GDM1 (cell line): ENCODE measurements at places on chromosomes 2 and 18.

DNA sequence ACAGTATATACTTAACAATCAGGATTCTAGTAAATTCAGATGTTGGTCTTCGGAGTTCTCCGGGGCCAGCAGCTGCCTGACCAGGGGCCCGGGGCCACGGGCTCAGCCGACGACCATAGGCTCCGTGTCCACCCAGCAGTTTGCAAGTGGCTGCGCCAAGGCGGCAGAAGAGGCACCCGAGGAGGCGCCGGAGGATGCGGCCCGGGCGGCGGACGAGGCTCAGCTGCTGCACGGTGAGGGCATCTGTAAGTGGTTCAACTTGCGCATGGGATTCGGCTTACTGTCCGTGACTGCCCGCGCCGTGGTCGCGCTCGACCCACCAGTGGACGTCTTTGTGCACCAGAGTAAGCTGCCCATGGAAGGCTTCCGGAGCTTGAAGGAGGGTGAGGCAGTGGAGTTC, 136.3 kb downstream of the NUP35 start:
- DNase-seq, result no peak

DNA sequence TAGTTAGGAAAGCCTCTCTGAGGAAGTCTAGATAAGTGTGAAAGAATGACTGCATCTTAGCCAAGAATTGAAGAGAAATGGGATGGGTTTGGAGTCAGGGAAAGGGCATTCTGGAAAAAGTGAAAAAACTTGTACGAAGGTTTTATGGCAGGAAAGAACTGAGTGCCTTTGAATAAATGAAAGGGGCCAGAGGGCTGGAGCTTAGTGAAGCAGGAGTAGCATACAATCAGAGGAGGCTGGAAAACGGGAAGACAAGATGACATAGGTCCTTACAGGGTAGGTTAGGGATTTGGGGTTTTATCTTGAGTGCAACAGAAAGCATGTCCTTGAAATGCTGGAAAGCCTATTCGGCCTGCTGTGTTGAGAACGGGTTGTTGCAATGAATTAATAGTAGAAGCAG, 152.6 kb upstream of the RND3 start:
- DNase-seq, result no peak

DNA sequence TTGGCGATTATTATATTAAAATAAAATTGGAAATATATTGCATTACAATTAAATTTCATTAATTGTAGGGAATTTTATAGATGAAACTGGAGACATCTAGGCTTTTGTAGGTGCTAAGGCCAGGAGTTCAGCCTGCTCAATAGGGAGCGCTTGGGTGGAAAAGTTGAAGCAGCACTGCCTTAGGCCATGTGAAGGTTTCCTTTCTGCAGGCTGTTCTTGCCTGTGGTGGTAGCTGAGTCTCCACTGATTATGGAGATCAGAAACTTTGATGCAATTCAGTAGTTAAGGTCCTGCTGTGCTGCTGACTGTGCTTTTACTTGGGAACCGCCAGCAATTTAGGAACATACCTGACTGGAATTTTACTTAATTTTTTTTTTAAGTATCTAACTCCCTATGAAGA, 179.9 kb upstream of the BOD1L2 start:
- DNase-seq, result no peak

- peak; percentile 73 for DNase-seq
These were observed 30.5 kb upstream of the SNORC start for GRCh38 chr2:232839411-232840079.

DNA sequence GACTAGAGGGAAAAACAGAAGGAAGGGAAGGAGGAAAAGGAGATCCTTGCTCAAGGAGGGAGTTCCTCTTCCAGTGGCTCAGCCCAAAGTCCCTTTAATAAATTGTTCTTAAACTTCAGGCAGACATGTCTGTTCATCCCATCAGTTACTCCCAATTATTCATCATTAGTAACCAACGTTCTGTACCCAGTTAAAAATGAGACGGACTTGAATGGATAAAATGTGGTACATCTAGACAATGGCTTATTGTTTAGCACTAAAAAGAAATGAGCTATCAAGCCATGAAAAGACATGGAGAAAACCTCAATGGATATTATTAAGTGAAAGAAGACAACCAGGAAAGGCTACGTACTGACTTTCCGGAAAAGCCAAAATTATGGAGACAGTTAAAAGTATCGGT, 50.8 kb upstream of the ACSL3 start:
- no peak for DNase-seq

DNA sequence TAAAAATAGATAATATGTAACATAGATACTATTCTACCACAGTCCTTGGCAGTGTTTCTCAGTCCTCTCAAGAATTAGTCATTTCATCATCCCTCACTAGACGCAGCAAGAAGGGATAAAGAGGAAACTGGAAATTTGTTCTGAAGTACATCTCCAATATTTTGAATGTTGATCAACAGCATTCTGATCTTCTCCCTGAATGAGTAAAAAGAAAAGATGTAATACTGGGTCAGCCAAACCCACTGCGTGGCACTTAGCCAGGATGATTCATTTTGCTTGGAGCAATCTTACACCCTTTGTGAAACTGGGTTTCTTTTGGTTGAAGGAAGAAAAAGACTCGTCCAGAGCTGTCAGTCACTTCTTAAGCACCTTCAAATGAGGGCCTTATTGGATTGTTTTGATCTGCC, 54.1 kb downstream of the TAF1B start:
- DNase-seq, result peak; percentile 3

DNA sequence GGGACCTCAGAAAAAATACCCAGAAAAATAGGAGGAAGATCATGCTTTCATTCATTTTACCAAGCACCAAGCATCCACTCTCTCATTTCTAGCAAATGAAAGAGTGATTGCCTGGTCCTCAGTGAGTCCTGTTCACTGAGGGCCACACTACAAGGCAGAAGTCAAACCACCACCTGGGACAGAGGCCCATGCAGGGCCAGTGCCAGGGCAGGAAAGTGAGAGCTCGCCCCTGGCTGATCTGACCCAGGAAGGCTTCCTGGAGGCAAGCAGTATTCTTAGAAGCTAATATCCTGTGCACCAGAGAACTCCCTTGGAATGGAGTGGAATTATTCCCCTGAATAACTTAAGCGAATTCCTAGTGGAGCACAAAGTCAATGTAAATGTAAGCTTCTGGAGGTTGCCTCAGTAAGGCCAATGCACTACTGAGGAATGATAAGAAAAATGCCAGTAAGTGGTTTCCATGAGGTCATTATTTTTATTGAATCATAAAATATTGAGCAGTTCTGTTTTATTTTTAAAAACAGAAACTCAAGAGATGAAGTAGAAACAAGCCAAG, 191.6 kb upstream of the ID2 start:
- DNase-seq, result no peak

DNA sequence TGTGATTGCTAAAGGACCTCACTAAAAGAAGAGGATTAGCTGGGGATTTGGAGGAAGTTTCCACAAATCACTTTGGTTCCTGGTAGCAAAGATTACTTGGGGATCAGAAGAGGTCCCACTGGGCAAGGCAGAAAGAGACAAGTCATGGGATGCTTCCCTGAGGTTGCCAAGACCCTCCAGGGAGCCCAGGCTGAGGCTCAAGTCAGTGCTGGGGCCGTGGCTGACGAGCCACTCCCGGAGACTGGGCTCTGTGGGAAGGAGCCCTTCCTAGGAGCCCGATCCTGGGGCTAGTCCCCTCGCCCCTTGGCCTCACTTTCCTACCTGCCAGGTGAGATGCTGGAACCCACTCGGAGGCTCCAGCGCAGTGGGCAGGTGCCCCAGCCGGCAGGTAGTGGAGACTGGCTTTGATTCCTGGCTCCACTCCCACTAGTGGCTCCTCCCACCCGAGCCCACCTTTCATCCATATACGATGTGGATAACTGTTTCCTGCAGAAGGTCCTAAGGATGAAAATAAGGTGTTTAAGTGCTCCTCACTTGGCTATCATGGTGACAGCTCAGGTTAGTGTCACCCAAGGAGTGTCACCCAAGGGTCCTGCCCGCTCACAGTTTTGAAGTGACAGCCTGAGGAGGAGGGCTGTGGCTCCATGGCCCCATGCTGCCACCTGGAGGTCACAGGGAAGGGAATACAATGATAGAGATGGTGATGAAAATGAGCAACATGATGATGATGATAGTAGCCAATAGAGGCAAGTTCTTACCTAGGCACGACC, 100.5 kb downstream of the CAPN13 start:
- peak; percentile 43 for DNase-seq

- DNase-seq, result no peak
These were observed 13.5 kb downstream of the SLC30A3 start for GRCh38 chr2:27249159-27249890.

DNA sequence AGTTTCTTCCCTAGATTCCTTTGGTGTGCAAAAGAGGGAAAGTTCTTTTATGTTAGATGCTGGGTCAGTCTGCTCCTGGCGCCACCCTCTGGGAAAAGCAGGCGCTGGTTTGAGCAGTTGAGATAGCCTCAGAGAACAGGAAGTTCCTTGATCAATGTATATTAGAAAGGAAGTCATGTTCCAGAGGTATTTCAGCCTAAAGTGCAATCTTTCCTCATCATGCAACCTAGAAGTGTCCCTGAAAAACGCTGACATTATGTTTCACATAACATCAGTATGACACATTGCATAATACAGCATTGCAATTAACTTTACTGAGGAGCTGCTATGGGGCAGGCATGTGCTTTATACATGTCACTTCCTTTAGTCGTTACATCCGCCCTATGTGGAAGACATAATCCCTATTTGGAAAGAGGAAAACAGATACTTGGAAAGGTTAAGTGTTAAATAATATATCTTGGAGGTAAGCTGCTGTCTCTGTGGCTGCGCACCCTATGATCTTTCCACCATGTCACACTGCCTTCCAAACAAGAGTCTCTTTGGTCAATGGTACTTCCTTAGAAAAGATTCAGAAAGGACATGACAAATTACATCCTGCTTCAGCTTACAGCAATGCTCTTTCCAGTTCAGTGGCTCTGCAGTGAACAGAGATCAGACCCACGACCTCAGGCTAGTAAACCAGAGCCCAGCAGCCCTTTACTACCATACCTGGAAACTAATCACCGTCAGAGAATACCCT, 369.7 kb downstream of the RAD51AP2 start:
- peak; percentile 14 for DNase-seq

DNA sequence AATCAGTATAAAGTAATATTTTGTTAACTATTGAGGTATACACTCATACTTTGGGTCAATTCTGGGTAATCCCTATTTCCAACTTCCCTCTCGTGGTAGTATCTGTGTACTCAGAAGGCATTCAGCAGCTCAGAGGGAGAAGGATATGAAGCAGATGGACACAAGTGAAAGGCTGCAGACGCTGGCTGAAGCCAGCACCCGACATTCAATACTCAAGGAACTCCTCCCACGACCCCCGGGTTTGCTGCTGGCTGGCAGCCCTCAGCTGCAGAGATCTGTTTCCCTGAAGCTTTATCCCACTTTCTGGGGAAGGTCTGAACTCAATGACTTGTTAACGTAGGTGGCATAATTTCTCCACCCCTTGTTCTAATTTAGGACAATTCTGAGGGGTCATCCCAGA, 847.3 kb upstream of the SOX11 start:
- DNase-seq, result no peak

GRCh38 chr2:209642146-209642820, 129.3 kb upstream of the UNC80 start:
- no peak for DNase-seq

DNA sequence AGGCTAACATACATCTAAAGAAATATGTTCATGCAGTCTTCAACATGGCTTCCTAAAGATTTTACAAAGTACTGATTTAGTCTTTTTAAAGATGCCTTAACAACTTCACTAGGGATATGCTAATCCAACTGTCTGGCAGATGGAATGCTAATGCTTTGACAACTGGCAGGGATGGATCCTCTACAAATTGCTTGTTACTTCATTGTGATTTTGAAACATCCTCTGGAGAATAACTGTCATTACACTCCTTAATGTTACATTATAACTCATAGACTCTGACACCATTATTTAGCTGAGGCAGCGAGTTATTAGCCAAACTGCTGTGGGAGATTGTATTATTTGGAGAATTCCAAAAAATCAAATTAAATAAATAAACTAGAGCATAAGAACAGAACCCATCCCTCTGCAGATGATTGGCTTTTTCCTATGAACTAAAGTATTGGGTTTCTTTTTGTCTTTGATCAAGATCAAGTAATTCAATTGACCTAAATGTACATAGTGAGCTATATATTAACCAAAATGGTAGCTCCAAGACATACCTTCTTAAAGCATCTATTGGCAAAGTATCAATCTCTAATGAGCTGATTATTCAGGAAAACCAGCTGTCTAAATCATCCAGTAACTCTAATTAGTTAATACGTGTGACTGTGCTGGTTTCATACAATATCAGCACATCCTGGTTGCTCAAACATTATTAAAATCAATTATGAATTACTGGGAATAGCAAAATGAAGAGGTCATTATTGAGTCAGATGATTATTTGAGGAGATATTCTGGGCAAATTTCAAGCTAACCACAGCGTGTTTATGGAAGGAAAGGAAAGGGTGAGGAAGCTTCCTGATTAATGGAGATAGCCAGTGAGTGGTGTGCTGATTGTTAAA, 321.3 kb upstream of the TFPI start:
- DNase-seq, result no peak

- no peak for DNase-seq
These were observed 24.8 kb downstream of the SESTD1 start for GRCh38 chr2:179239838-179240237.

- no peak for DNase-seq
These were observed 102.4 kb downstream of the BABAM2 start for GRCh38 chr2:27992787-27993401.

- no peak for DNase-seq
These were observed 13.5 kb upstream of the PRLH start for GRCh38 chr2:237552908-237553307.

GRCh38 chr2:6986912-6987361, 69.7 kb downstream of the RNF144A start:
- DNase-seq, result no peak

DNA sequence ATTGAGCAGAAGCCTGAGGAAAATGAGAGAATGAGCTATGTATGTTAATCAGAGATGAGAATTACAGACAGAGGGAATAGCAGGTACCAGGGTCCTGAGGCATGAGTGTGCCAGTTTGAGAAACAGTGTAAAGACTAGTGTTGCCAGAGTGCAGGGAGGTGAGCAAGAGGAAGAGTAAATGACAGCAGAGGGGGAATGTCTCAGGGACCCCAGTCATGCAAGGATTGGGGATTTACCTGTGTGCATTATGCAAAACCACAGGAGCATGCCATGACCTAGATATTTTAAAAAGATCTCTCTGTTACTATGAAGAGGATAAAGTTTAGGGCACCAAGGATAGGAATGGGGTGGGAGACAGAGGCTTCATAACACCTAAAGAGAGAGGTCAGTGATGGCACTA, 72.1 kb downstream of the TTC32 start:
- DNase-seq, result no peak

GRCh38 chr2:177970670-177971454, 101.7 kb downstream of the PDE11A start:
- DNase-seq, result no peak
